Tibial nerve (tissue), 4 donors: ENCODE measurements at places on chromosomes 1 and 21. TPM values are rescaled to one million over a fixed set of nuclear protein-coding genes. Genes with fewer than 3 reads are reported as not detected.

DNA sequence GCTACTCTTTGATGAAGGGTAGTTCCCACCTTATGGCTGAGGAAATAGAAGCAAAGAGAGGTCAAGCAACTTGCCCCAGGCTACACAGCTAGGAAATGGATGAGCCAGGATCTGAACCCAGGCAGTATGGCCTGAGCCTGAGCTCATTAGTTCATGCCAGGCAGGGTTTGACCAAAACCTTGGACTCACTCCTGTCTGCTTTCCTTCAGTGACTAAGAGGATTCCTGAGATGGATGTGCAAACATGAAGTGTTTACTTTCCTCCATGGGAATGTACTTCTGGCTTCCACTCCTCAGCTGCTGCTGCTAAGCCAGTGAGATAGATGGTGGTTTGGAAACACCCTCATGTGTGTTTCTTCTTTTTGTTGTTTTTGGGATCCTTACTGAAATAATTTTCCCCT, 35.1 kb upstream of the ERRFI1 start:
- no peak for DNase-seq

CYP4A11 gene
- total RNA-seq = 0.42 TPM

GRCh38 chr1:47624531-47624930, 186.7 kb downstream of the FOXD2 start:
- DNase-seq = no peak

DNA sequence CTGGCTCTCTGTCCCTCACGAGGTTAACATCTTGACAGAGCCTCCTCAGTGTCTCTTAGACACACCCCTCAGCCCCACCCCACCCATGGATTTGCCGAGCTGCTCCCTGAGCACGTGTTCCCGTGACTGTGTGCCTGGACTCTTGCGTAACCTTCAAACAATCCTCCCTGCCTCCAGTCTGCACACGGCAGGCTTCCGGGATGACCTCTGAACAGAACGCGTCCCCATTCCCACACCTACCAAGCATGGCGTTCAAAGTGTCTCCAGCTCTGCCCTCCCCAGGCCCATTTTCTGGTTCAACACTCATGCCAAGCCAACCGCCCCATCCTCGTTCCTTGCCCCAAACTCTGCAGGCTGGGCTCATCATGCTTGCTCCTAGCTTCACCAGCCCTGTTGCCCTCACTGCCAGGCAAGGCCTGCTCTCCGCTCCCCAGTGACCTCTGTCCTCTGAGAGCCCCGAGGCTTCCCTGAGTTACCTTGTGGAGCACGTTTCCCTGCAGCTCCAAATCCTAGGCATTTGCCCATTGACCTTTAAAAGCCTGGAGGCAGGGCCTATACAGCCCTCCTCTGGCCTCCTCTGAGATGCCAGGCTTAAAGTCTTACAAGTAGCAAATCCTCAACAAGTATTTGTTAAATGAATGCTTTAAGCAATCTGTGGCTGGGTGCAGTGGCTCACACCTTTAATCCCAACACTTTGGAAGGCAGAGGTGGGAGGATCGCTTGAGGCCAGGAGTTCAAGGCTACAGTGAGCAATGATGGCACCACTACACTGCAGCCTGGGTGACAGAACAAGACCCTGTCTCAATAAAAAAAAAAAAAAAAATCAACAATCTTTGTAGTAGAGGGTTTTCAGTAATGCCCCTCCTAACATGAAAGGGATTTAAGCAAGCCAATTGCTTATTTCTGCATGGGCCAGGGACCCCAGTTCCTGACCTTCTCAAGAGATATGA, 5.0 kb downstream of the AGT start:
- no peak for DNase-seq
